ENCODE measurements at places on chromosomes 1 and 21. TPM values are rescaled to one million over a fixed set of nuclear protein-coding genes. Genes with fewer than 3 reads are reported as not detected.

DNA sequence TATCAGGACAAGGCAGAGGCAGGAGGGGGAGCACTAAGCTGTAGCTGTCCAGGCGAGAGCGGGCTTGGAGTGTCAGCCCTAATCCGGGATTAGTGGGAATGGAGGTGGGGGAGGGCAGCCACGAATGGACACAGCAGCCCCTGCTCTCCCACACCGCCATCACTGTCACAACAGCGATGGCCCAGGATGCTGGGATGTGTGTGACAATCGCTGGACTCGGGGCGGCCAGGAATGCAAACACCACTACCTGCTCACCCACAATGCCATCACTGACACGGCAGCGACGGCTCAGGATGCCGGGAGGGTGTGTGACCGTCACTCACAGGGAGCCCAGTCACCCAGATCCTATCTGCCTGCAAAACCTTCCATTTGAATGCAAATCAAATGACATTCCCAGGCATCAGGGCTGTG is 2.9 kb downstream of the C2CD2 start:
- no peak for DNase-seq

GRCh38 chr1:150888727-150889126 is 1.8 kb downstream of the CTXND2 start:
- no peak for DNase-seq

GRCh38 chr1:167617153-167618147 is 12.6 kb upstream of the RCSD1 start:
- DNase-seq, result peak; percentile 7

DNA sequence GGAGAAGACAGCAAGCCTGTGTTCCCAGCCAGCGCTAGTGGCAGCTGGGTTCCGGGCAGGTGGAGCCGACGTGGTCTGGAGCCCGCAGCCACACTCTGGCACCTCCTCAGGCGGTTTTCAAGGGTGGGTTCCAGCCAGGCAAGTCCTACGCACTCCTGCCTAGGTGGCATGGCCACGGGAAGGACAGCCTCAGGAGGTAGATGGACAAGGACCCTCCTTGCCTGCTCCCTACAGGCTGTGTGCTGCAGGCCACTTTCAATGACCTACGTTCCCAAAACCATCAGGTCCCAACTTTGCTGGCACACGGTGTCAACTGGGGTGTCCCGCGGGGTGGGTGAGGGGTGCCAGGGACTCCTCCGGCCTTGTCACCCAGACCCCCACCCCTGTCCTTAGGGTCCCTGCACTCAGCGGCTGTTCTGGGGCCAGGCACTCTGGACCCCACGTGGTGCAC is 6.7 kb upstream of the PTGER3 start:
- no peak for DNase-seq

DNA sequence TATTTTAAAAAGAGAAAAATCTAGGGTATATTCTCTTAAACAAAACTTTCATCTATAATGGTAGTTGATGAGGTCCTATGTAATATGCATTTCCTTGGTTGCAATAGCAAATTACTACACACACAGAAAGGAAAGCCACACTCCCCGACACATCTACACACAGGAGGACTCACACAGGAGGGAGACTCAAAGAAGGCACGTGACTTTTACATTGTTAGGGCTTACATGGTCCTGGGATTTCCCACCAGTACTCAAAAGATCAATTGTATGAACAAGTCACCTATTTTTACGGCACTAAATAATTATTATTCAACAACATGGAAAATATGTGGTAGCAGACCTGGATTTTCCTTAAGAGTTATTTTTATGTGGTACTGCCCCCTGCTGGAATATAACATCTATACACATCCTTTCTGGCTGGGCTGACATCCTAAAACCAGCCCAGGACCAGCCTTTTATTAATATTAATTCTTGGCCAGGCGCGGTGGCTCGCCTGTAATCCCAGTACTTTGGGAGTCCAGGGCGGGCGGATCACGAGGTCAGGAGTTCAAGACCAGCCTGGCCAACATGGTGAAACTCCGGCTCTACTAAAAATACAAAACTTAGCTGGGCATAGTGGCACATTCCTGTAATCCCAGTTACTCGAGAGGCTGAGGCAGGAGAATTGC is 33.9 kb upstream of the LGALS8 start:
- peak; percentile 55 for DNase-seq

DNA sequence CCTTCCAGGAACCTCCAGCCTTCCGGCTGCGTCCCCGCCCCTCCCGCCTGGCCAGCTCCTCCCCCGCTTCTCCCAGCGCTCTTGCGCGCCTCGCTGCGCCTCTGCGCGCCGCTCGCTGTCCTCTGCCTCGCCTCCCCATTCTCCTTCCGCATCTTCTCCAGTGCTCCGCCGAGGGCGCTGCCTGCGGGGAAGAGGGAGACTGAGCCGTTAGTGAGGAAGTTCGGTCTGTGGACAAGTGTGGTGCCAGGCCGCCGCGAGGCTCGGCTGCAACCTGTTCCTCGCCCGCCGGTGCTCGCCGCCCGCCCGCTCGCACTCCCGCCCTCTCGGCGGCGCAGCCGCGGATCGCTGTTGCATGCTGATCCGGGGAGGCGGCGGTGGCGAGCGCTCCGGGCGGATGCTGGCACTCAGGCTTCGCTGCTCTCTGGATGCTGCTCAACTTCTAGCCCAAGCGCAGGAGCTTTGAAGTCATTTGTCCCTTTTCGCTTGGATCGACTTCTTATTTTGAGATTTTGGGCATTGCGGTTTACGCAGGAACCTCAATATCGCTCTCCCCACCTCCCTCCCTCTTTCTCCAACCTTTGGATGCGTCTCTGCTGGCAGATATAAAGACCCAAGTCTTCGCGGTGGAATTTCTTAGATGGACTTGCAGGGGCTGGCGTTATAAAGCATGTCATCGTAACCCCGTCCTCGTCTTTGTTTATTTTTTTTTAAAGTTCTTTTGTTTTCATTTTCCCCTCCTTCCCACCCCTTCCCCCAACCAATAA is 614 bp upstream of the CACNA1E start:
- peak; percentile 0 for DNase-seq

GRCh38 chr1:223657978-223658377 is 7.5 kb downstream of the CAPN8 start:
- no peak for DNase-seq

GRCh38 chr1:163357378-163357777 is 35.6 kb downstream of the NUF2 start:
- DNase-seq, result peak; percentile 36

DNA sequence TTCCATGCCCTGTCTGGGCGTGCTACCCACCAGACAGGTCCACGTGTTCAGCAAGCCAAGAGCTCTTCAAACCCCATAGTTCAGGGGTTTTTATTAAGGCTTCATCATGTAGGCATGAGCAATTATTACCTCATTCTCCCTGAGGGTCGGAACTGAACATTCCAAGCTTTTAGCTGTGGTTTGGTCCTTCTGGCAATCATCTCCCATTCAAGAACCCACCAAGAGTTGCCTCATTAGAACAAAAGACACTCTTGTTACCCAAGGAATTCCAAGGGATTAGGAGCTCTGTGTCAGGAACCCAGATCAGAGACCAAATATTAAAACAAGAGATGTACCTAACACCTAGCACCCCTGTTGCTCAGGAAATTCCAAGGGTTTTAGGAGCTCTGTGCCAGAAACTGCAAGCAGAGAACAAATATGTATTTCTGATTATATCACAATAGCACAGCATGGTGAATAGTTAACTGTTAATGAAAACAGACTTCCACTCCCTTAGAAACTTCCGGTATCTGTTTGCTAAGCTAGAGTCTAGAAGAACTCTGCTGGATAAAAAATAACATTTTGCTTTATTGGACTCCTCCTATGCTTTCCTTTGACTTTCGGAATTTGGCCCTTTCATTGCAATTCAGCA is 201.2 kb upstream of the L1TD1 start:
- no peak for DNase-seq

- DNase-seq, result no peak
Observed at GRCh38 chr1:75587692-75588091, 23.2 kb downstream of the SLC44A5 start.

GRCh38 chr1:234322979-234323378 is 50.3 kb upstream of the COA6 start:
- peak; percentile 17 for DNase-seq

DNA sequence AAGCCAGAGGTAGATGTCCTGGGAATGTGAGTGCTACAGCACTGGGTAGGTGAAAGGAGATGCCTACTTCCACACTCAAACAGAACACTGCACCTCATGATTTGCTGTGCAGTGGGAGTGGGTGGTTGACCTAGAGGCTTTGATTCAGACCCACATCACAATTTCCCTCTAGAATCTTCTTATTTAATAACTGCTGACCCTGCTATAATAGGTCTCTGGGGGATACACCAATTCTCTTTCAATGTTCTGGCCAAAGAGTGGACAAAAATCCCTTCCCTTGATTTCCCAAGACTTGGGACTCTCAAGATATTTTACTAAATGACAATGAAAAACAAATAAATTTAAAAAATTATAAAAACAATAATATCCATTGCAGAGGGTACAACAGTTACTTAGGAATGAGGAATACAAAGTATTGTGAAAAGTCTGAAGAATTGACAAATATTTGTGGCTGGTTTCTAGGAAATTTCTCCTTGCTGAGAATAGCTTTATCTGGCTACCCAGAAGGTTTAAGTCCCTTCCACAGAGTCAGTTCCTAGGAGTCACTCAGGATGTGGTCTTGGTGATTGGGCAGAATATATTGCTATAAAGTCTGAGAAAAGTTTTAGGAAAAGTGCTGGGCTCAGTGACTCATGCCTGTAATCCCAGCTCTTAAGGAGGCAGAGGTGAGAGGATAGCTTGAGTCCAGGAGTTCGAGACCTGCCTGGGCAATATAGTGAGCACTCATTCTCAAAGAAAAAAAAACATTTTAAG is 2.4 kb upstream of the FCGR2A start:
- DNase-seq, result peak; percentile 24

DNA sequence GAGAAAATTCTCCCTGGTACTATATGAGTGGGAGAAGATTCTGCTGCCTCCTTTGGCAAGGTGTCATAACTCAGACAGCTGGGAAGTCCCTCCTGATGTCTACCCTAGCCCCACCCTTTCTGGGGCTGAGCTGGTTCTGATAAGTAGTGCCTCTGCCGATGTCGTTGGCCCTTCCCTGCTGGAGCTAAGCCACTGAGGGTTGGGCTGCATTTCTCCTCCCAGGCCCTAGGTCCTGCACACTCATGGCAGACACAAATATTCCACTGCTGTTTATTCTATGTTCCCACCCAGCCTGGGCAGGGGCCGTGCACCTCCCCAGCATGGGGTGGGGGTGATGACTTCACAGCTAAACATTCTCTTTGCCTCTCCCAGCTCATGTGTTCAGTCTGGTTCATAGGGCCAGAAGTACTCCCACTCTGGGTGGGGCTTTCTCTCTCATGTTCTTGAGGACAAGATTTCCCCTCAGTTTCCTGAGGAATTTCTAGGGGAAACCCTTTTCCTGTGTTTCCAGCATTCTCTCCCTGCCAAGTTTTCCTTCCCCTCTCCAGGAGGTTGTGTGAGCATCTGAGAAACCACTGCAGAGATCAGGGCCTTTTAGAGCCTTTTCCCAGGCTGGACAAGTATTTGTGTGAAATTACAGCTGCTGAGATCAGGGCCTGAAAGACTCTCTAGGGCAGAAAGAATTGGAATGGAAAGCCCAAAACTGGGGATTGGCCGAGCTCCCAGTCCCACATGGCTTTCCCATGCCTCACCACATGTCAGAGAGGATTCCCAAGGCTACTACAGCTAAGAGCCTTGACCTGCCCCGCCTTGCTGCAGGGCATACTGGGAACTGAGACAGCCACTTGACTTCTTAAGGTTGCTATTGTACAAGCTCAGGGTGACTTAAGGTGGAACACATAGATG is 66.2 kb downstream of the ATP2B4 start:
- peak; percentile 96 for DNase-seq

- no peak for DNase-seq
Observed at GRCh38 chr1:201710632-201711597, 118.0 kb upstream of the IPO9 start.

DNA sequence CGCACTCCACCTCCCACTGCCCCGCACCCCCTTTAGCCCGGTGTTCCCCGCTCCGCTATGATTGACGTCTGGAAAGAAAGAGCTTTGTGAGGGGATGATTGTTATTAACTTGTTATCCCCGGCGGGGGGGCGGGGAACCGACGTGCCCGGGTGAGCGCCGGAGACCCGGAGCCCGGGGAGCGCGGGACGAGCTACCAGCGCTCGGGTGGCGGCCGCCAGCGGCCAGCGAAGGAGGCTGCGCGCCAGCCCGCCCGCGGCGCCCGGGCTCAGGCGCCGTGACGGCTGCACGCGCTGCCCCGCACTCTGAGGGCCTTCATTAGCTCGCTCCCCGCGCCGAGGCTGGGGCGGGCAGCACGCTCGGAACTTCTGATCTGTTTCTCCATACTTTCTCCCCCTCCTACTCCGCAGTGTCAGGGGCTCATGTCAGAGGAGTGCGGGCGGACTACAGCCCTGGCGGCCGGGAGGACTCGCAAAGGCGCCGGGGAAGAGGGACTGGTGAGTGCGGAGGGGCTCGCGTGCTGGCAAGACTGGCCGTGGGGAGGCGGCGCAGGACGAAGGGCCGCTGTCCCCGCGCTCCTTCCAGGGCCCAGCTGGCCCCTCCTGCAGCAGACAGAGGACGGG is 2.1 kb downstream of the LHX8 start:
- DNase-seq, result no peak

DNA sequence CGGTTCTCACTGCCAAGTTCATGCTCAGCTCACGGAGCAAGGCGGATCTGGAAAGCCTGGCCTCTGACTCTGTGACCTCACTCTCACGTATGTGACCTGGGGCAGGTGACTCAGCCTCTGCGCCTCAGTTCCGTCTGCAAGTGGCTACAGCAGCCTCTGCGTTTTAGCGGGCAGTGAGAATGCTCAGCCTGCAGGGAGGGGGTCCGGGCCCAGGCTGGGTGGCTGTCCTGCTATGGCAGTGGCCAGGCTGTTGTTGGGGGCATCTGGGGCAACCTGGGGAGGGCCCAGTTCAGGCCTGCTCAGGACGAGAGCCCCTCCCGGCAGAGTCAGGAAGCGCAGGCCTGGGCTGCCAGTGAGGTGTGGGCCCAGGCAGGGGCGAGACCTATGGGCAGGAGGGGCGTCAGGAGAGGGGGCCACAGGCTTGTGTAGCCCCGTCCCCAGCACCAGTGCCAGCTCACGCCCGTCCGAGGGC is 27.9 kb downstream of the ARHGEF16 start:
- no peak for DNase-seq

DNA sequence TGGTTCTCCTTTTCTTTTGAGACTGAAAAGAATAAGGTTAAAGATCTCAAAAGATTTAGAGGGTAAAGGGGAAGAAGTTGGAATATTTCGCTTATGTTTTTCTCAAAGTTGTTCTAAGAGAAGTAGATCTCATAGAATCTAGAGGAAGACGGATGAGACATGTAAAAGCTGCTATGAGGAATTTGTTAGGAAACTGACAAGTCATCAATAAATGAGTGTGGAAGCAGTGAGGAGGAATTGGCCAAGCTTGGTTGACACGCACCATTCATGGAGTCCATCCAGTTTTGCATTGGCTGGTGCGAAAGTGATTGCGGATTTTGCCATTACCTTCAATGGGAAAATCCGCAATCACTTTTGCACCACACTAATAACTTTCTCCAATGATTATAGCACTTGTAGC is 20.0 kb downstream of the SLAMF6 start:
- DNase-seq, result no peak

Gene COQ8A
- 3.8 TPM for total RNA-seq

Gene LCE1E
- not detected for total RNA-seq

Gene TFF2
- total RNA-seq, result not detected

Gene GJB5
- total RNA-seq, result not detected

Gene FCER1A
- total RNA-seq, result not detected

Gene RGS1
- total RNA-seq, result not detected

Gene ZRANB2
- 23.7 TPM for total RNA-seq

Gene TIE1
- 3.3 TPM for total RNA-seq

All from IMR-90 (cell line).